Stimulated activated CD4-positive, alpha-beta T cell treated with anti-CD3 and anti-CD28 coated beads, Interleukin-12 subunit alpha, Interleukin-12 subunit beta, amount 100 ng/mL, for 24 hours (primary cell): ENCODE measurements at places on chromosomes 2 and 18.

DNA sequence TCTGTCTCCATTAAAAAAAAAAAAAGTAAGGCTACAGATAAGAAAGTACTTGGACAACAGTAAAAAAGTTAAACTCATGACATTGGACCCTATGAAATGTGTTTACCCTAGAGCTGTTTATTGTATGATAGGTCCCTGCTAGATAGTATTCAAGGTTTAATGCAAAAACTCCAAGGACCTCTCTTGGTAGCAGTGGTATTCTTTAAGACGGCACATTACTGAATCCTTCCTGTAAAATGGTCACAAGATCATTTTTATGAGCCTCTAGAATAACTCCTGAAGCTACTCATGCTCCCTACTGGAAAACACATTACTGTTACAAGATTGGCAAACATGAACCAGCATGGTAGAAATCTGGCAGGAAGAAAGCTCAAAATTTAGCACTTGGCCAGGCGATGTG, 38.8 kb downstream of the GALM start:
- no peak for DNase-seq

DNA sequence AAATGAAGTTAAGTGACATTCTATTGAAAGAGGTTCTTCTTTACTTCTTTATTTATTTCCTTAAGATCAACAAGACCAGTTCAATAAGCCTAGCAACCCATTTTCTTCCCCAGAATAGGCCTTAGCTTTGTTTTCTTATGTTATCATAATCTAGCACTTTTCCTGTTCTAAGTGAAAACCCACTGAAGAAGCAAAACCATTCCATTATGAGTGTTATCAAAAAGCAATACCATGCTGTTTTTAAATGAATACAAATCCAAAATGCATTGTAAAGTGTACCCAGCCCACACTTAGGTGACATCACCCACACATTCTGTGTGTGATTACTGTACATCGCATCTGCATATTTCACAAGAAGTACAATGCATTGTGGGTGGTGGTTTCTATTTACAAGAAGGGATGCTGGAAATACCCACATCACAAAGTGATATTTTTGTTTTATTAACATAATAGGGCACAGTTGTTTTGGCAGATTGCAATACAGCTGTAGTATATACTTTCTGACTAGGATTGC, 679.5 kb downstream of the KCNJ3 start:
- DNase-seq = no peak

- no peak for DNase-seq
Measured at GRCh38 chr2:223652122-223652521, 50.0 kb upstream of the SCG2 start.

GRCh38 chr2:15177103-15177502, 384.0 kb downstream of the NBAS start:
- DNase-seq = peak; percentile 40

DNA sequence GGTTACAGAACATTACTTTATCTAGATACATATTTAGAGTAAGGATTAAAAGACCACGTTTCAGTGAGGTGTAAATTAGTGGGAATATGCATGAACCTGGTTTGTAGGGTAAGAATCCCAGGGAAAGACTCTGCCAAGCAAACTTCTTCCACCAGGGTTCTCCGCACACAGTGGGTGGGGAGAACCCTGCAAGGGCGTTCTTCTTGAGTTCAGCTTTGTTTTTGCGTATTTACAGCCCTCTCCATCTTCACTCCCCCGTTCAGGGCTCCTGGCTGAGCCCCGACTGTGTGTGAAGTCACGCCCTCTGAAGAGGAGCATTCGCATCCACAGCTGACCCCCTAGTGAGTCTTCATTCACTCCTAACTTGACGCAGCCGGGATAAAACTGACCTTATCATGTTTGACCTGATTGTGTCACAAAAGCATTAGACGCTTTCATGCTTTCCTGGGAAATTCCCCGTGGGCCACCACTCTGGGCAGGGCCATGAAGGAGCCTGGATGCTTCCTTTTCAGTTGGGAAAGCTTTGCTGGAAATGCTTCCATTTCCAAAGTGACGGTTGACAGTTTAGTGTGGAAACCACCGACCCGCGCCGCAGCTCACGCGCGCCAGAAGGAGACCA, 1.0 kb downstream of the ALKAL2 start:
- DNase-seq = no peak

DNA sequence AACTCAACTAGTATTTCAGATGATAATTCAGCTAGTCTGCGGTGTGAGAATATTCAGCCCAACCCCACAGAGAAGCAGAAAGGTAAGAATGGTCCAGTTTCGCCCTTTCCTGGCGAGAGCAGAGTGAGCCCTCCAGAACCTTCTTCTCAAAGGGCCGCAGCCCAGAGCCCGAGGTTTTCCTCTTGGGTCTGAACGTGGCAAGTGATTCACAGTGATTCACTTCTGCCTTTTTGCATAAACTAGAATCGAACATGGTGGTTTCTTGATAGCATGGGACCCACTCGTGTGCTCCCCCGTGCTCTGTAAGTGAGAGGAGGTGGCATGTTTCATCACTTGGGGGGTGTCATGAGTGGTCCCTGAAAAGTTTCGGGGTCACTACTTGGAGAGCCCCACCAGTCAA, 24.2 kb downstream of the TRAF3IP1 start:
- DNase-seq = no peak

GRCh38 chr2:167833294-167833693, 414.1 kb downstream of the STK39 start:
- no peak for DNase-seq

DNA sequence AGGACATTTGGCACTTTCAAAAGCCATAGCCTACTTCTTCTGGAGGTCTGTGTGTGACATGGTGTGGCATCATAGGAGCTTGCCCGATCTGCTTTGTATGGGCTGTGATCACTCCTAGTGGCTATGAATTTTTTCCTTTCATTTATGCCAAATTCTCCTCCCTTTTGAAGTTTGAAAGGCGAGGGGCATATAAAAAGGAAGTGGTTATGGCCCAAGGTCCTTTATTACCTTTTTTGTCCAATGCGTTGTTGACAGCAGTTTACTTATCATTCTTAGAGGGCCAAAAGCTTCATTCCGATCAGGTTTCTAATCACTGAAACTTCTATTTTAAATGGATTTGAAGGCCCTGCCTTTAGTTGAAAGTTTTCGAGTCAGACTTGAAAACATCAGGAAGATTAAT, 224.3 kb upstream of the FOSL2 start:
- no peak for DNase-seq

GRCh38 chr2:107719141-107719540, 107.6 kb upstream of the RGPD4 start:
- no peak for DNase-seq

DNA sequence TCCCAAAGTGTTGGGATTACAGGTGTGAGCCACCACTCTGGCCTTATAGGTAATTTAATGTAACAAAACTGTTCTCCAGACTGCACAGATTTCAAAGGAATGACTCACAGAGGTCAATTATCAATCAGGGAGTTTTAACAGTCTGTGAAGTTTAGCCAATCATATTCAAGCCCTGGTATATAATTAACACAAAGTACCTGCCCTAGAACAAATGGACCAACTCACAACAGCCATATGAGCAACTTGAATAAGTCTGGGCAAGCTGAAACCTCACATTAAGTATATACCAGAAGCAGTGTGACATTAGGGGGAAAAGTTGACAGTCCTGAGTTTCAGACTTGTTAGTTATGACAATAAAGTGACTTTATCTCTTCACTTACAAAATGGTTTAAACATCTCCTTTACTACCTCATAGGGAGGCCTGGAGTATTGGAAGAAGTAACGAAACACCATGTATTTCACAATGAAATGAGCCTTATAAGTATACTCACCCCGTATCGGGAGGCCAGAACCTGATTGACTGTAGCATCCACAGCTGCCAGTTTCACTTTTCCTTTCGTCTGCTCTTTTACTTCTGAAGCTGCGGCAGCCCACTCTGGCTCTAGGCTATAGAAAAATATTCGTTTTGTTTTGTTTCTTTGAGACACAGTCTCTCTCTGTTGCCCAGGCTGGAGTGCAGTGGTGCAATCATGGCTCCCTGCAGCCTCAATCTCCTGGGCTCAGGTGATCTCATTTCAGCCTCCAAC, 22.2 kb downstream of the PDIA6 start:
- DNase-seq = no peak
